Stimulated activated CD8-positive, alpha-beta memory T cell treated with anti-CD3 and anti-CD28 coated beads, Interleukin-4, amount 100 ng/mL, for 24 hours (primary cell): ENCODE measurements at places on chromosomes 6 and 20.

- no peak for DNase-seq
Measured at GRCh38 chr6:162917506-162917905, 189.7 kb downstream of the PACRG start.

DNA sequence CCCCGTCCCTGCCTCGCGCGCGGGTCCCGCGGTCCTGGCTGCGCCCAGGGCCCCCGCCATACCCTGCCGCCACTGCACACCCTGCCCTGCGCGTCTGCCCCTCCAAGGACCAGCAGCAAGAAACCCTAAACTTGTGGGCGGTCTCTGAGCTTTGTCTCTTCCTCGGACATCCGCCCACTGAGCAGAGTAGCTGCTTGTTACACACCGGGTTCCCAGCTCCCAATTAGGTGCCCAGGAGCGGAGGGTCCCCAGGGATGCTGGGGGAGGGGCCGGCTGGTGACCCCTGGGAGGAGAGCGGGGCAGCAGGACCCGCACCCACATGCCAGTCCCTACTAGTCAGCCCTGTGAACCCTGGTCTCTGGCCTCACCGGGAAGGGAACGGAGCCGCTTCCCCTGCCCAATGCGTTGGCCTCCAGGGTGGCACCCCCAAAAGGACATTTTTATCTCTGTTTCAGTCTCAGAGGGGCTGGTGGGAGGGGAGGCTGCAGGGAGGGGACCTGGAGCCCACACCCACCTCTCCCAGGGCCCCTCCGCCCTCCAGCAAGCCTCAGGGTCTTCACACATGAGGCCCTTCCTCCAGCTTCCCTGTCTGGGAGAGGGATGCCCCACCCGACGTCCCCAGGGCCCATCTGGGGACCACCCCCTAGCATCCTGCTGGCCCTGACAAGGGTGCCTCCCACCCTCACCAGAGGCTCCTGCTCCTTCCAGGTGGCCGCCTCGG is 10.5 kb downstream of the STMN3 start:
- DNase-seq: no peak

GRCh38 chr20:54385746-54386145 is 89.6 kb upstream of the DOK5 start:
- DNase-seq: no peak

GRCh38 chr20:59515013-59515905 is 89.1 kb upstream of the PHACTR3 start:
- no peak for DNase-seq

DNA sequence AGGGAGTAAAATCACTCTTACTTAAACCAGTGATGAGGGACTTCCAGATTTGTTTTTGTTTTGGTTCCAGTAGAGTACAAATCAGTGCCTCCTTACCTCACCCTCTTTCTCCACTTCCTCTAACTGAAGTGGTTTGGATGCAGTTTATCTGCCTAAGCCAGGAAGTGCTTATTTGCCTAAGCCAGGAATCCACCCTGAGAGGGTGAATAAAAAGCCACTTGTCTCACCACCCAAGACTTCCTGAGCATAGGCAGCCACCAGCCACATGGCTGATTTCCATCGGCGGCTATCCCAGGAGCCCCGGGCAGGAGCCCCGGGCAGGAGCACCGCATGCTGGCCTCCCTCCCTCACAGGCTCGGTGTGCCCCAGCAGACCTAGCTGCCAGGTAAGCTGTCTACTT is 12.0 kb downstream of the LRP11 start:
- no peak for DNase-seq

DNA sequence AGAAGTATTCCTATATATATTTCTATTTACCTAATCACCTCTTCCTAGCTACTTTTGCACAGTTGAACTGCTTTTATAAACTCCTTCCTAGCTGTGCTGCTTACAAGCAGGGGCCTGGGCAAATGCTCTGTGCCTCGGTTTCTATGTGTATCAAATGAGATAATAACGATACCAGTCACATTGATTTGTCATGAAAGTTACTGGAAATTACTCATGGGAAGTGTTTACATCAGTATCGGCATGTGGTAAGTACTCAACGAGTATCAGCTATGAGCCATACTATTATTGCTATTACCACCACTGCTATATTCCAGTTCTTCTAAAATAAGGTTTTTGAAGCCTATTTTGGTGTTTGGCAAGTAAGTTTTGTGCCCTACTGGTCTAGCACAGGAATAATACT is 4.9 kb downstream of the LAMA4 start:
- DNase-seq: no peak

DNA sequence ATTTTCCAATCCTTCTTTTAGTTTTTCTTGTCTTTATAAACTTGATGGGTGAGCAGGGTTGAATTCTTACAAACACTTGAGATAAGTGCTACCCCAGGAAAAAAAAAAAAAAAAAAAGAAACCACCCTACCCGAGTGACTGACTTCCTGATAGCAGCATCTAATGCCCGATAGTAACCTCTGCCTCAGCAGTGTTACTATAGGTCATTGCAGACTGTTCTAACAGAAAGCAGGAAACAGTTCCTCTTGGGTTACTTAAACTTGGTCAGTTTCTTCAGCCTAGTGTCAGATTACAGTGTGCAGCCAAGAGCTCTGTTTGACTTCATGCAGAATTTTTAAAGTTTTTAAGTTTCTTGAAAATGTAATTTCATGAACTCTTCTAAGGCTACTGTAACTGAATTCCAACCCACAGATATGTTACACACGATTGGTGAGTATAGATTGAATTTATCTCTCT is 2.1 kb downstream of the MYLIP start:
- no peak for DNase-seq

- DNase-seq: no peak
Measured at GRCh38 chr6:6811128-6812009, 222.8 kb downstream of the LY86 start.

DNA sequence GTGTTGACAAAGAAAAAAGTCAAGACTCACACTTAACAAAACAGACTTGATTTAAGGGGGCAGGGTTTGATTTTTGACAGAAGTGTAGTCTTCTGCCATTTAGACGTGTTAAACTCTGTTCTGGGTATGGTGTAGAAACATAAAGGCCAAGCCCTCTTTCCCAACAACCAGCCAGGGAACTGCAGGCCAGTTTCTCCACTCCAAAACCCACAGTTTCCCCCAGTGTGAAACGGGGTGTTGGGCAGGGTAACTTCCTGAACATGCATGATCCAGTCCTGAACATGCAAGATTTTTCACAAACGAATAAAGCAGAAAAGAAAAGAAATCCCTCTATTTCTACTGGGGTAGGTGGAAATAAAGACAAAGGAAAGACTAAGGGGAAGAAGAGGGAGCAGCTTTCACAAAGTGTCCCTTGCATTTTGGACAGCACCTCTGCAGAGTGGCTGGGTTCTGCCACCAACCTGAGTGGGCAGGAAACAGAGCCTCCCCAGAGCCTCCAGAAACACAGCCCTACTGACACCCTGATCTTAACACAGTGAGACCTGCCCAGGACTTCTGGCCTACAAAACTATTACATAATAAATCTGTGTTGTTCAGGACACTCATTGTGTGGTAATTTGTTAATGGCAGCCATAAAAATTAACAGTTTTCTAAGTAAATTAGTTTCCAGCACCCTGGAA is 7.5 kb downstream of the APMAP start:
- DNase-seq: no peak

GRCh38 chr6:53691667-53692133 is 26.1 kb upstream of the KLHL31 start:
- DNase-seq: no peak

- no peak for DNase-seq
Measured at GRCh38 chr6:117409420-117409819, 16.3 kb downstream of the ROS1 start.

- no peak for DNase-seq
Measured at GRCh38 chr6:161586887-161587286, 313.0 kb upstream of the AGPAT4 start.

GRCh38 chr20:14412065-14412681 is 74.8 kb upstream of the FLRT3 start:
- DNase-seq: no peak

DNA sequence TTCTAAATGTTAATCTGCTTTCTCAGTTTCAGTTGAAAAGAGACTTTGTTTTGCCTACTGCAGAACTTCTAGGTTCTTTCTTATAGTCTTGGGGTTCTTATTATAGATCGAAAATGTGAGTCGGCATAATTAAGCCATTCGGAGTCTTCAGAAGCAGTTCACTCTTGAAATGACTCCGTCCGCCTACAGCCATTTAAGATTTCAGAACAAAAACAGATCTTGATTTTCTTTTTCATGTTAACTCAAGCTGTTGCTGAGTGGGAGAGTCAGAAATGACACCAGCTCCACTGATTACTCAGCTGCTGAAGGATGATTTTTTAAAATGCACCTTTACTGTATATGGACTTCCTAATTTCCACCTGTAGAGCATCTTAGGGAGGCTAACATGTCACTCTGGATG is 15.9 kb downstream of the PRDM1 start:
- DNase-seq: peak; percentile 32

GRCh38 chr20:33554914-33555420 is 65.1 kb downstream of the CBFA2T2 start:
- DNase-seq: no peak

GRCh38 chr6:10149603-10150002 is 265.3 kb downstream of the TFAP2A start:
- no peak for DNase-seq

- no peak for DNase-seq
Measured at GRCh38 chr20:60013296-60014139, 55.3 kb downstream of the CDH26 start.

DNA sequence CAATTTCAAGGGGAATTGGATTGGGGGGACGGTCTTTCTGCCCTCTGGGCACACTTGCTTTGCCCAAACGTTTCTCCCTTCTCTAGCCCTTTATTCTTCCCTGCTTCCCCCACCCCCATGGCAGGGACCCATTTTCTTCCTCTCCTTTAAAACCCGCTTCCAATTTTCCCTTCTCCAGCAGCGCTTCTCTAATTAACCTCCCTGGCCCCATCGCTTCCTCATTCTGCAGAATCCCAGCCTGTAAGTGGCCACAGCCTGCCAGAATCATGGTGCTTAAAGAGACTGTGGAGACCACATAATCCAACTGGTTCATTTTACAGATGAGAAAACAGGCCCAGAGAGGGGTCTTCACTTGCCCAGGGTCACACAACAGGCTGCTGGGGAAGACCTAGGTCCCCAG is 61.4 kb downstream of the CPNE5 start:
- DNase-seq: no peak

DNA sequence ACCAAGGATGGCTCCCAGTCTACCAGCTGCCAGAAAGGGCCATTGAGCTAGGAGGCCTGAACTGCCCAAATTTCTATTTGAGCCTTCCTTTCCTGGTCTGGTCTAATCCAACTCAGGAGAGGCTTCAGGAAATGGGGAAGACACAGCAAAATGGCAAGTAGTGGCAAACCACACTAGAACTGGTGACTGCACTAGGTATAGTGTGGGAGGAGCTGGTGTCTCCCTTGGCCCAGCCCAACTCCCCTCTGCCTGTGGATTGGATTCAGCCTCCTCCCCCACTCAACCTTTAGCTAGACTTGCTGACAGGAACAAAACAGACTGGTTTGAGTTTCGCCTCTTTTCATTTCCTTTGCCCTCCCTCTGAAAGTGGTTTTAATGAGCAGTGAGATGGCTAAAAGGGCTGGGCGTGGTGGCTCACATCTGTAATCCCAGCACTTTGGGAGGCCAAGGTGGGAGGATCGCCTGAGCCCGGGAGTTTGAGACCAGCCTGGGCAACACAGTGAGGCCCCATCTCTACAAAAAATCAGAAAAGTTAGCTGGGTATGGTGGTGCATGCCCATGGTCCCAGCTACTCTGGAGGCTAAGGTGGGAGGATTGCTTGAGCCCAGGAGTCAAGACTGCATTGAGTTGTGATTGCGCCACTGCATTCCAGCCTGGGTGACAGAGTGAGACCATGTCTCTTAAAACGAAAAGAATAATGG is 17.5 kb downstream of the MRPS18A start:
- no peak for DNase-seq

DNA sequence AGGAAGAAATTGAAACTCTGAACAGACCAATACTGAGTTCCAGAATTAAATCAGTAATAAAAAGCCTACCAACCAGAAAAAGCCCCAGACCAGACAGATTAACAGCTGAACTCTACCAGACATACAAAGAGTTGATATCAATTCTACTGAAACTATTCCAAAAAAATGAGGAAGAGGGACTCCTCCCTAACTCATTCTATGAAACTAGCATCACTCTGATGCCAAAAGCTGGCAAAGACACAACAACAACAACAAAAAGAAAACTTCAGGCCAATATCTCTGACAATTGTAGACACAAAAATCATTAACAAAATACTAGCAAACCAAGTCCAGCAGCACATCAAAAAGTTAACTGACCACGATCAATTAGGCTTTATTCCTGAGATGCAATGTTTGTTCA is 246.0 kb upstream of the RUNX2 start:
- DNase-seq: no peak

DNA sequence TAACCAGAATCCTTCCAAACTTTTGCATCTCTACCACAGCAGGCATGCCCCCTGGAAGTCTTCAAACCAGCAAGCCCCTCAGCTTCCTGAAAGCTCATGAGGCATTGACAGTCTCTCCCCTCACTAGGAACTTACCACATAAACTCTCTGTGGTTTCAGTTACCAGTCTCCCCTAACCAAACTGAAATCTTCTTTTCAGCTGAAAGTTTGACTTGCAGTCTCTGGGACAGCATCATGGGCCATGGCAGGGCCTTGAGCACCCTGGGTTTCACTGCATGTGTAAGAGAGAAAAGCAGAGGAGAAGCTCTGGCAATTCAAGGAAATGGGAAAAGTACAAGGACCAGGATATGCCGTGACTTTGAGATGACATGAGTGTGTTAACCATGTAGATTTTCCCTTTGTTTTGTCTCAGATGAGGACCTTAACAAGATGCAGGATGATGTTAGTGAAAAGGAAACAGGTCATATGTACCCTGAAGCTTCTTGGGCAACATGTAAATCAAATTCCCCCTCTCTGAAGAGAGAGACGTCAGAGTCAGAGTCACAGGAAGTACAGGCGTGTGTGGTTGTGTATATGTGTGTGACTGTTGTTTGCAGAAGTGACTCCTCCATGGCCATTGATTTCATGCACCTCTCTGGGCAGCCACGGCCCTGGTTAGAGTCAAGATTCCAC is 106.3 kb downstream of the TNFRSF21 start:
- no peak for DNase-seq

- DNase-seq: no peak
Measured at GRCh38 chr6:146938266-146938665, 266.0 kb upstream of the STXBP5 start.

GRCh38 chr6:17666646-17667045 is 40.1 kb downstream of the NUP153 start:
- no peak for DNase-seq

- no peak for DNase-seq
Measured at GRCh38 chr6:105882121-105882803, 203.9 kb upstream of the PRDM1 start.

DNA sequence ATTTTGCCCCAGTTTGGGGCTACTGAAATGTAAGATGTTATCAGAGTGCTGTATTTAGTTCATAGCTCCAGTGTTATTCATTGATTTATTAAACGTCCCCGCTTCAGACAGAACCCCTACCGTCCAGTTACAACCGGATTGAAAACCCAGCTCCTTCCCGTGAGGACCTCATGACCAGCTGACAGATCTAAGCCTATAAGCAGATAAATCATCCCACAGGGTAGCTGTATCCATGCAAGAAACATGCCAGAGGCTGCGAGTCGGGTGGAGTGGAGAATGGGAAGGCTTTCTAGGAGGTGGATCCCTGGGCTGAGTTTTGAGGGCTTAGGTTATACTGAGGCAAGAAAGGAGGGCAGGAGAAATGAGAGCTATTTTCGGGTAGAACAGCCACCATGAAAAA is 260.0 kb downstream of the ARID1B start:
- no peak for DNase-seq

- DNase-seq: no peak
Measured at GRCh38 chr6:33654831-33655554, 33.9 kb downstream of the ITPR3 start.
